ENCODE measurements at places on chromosomes 12 and 14.

GRCh38 chr12:75560167-75560566 lies 48.8 kb upstream of the KRR1 start:
- H3K4me3 ChIP-seq, result no peak overlapping the region
- H3K36me3 ChIP-seq, result no peaks in the 10 kb centered on the region
- no peak overlapping the region for H3K27ac ChIP-seq

DNA sequence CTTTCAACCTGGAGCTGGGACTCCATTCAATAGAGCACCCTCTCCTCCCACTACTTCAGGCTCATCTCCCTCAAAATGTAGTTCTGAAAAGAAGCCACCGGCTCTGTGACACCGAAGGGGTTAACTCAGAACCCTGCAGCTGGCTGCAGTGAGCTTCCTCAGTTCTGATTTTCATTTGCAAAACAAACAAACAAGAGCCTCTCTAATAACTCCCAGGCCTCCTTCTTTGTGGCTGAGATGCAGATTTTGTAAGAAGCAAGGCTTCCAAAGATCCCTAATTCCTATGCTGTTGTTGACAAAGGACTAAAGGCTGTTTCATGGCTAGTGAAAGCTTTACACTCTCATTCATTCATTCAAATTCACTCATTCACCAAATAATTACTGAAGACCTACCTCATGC lies 333.4 kb upstream of the TBX3 start:
- H3K27ac ChIP-seq, result no peak overlapping the region
- H3K4me1 ChIP-seq, result no peaks in the 10 kb centered on the region

DNA sequence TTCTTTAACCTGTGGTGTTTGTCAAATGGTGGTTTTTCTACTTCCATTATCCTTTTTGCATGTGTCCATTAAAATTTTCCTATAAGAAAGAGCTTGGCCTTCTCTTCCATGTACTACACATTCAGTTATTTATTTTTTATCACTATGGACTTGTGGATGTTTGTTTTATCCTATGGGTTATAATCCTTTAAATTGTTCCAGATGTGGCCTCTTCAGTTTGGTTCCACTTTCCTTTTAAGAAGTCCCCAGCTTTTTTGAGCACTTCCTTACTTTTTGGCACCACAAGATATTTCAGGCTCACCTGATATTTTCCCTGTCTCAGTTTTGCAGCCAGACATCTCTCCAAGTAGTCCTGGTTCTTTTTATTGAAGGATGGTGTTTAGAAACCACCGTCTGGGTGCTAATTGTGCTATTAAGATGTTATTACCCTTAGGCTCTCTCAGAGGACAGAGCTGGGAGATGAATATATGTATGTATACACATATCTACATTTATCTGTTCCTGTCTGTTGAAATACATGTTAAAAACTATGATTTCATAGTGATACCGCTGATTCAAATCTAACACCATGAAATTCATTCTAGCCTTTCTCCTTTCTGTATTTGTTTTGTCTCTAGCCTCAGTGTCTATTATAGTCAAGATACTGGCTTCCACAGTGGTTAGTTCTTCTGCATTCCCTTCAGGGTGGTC lies 408.5 kb upstream of the RGS6 start:
- H3K27ac ChIP-seq, result no peak overlapping the region
- DNase-seq, result no peak
- no peak overlapping the region for H3K4me3 ChIP-seq
- no peaks in the 10 kb centered on the region for H3K4me1 ChIP-seq
- H3K27me3 ChIP-seq, result no peaks in the 10 kb centered on the region

DNA sequence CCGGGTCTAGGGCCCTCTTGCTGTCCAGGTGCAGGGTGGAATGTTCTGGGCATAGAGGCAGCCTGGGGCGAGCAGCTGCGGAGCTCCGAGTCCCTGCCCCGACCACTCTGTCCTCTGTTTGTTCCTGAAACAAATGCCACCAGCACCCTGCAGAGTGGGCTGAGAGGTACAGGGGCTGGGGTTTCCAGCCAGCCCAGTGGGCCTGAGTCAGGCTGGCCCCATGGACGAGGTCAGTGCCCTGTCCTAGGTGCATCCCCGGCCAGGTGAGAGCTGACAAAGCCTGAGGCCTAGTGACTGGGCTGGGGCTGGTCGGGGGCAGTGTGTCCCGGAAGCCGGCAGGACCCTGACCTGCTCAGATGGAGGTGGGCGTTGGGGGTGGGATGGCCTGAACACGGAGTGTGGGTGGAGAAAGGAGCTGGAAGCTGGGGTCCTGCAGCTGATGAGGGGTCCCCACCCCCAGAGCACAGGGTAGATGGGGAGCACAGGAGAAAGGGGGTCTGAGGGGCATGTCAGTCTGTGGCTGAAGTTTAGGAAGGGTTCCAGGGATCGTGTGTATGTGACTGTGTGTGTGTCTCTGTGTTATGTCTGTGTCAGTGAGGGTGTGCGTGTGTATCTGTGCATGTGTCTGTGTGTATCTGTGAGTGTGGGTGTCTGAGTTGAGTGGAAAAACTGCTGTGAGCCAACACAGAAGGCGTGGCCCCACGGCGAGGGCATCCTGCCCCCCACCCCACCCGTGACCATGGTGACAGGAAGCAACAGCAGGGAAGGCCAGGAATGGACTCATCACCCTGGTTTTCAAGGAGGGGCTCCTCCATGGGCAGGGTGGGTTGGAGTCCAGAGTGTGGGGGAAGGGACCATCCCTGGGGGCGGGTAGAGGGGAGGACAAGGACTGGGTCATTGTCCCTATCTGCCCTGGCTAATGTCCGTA lies 2.4 kb upstream of the CRIP1 start:
- H3K4me3 ChIP-seq, result no peak overlapping the region
- peaks cover 86% of the 10 kb centered on the region for H3K4me1 ChIP-seq
- peak overlapping the region; percentile 100 for H3K27ac ChIP-seq
- peak; percentile 55 for DNase-seq
- H3K27me3 ChIP-seq, result no peaks in the 10 kb centered on the region
- H3K36me3 ChIP-seq, result no peaks in the 10 kb centered on the region
